ENCODE measurements at places on chromosomes 5 and 9. TPM values are rescaled to one million over a fixed set of nuclear protein-coding genes. Genes with fewer than 3 reads are reported as not detected.

TENT4A gene
- 29.6 TPM for total RNA-seq

IFNA1 gene
- not detected for total RNA-seq

CRHBP gene
- total RNA-seq = 0.10 TPM

INSYN2B gene
- 0.28 TPM for total RNA-seq

ERAP2 gene
- 15.5 TPM for total RNA-seq

PCDHGA6 gene
- total RNA-seq = 0.59 TPM

GABRA1 gene
- not detected for total RNA-seq

TOPORS gene
- total RNA-seq = 21.2 TPM

FCN2 gene
- not detected for total RNA-seq

CTSV gene
- total RNA-seq = 27.1 TPM

NMUR2 gene
- not detected for total RNA-seq

GADD45G gene
- 1.2 TPM for total RNA-seq

PDE6A gene
- 0.33 TPM for total RNA-seq

SH3TC2 gene
- total RNA-seq = 0.33 TPM

SYK gene
- total RNA-seq = 0.28 TPM

NTRK2 gene
- 0.23 TPM for total RNA-seq

DNA sequence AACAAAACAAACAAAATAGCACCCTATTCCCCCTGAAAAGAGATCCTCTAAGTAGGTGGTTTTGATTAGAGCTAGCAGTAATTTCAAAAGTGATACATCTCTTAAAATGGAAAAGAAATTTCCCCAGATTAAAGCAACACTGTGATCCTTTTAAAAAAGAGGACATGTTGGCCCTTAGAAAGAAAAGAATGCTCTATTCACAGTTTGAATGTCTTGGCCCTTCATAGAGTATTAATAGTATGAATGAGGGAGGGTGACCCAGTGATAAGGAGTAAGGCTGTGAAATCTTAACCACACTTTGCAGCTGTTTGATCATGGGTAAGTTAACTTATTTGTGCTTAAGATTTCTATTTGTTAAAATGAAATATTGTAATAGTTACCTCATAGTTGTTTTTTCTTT lies 467.7 kb upstream of the MEF2C start:
- no peak for DNase-seq

GRCh38 chr9:100477241-100477640 lies 4.3 kb downstream of the TMEFF1 start:
- DNase-seq = no peak

GRCh38 chr5:172664018-172664417 lies 23.0 kb downstream of the NEURL1B start:
- DNase-seq = no peak

DNA sequence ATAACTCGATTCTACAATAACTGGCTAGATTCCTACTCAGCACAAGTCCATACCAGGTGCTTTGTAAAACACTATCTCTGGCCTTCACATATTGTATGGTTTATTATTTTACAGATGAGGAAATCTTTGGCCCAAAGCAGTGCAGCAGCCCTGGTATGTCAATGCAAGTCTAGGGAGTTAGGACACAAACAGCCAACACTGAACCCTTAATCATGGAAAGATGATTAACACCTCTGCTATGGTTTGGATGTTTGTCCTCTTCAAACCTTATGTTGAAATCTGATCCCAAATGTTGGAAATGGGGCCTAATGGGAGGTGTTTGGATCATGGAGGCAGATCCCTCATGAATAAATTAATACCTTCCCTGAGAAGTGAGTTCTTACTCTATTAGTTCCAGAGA lies 76.6 kb downstream of the MAPKAP1 start:
- DNase-seq = no peak

DNA sequence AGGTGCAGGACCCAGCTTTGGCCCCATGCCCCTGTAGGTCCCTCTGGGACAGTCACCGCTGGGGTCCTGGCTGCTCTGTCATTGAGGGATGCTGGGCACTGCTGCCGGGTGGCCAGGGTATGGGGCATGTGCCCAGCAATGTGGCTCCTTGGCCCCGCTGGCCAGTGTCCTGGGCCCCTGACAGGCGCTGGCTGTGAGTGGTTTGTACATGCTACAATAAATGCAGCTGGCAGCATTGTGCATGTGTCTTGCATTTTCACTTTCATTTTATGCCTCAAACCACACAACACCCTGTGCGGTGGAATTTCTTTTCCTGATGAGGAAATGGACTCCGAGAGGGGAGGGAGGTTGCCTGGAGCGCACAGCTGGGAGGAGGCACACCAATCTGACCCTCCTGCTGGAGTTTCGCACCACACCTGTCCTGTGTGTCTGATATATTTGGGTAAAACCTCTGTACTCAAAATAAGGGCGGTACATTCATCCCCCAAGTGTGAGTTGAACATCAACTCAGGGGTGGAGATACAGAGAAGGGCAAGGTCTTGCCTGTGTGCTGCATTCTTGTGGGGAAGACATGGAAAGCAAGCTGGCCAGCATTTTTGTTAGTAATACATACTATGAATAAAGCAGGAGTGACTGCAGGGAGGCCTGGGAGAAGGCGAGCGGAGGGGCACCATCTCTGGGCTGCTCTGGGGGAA lies 11.7 kb downstream of the TSPAN17 start:
- no peak for DNase-seq

DNA sequence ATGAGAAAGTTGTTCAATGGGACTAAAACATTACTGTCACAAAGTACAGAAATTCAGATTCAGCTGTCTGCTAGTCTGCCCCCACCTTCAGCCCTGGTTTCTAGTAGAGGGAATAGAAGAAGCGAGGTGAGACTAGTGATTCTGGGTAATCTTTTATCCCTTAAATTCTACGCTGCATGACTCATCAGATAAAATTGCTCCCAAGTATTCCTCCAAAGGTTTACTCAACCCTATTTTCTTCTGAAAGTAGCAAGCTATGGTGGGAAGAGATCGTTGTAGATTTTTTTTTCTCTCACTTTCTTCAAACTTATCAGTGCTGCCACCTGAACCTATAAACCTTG lies 318.9 kb upstream of the RIOK2 start:
- no peak for DNase-seq

- no peak for DNase-seq
These were observed 51.0 kb downstream of the GNAQ start for GRCh38 chr9:77980622-77981021.

- DNase-seq = no peak
These were observed 143.1 kb upstream of the NR4A3 start for GRCh38 chr9:99678566-99678965.

DNA sequence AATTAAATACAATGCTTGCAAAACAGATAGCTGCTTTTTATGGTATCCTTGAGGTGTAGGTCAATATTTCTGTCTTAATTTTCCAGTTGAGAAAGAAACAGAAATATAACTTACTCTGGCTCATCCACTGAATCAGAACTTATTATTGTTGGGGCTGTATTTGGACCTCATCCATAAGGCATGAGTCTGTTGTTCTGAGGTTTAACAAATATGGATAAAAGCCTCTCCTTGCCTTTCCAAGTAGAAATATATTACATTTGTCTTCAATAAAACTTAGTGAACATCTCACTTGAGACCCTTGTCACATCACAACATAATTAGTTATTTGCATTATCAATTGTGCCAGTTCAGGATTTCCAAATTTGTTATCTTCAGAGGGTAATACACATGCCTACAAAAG lies 525.8 kb downstream of the AGTPBP1 start:
- DNase-seq = no peak

DNA sequence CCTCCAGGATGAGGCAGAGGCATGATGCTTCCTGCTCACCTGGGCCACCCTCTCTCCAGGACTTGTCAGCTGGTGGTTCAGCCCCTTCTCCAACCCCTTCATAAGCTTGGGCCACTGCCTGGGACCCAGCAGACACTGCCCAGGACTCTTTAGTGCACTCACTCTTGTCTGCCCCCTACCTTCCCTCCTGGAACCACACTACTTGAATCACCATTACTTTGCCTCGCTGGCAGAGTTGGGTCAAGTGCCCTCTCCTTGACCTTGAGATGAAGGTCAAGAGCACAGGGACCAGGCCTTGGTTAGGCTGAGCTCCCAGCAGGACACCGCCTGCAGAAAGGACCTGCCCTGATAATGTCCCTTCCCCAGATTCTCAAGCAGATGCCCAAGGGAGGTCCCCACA lies 8.5 kb upstream of the ENDOG start:
- no peak for DNase-seq

- DNase-seq = no peak
These were observed 167.0 kb upstream of the PIK3R1 start for GRCh38 chr5:68048516-68048915.

- no peak for DNase-seq
These were observed 146.6 kb upstream of the TUT7 start for GRCh38 chr9:86500667-86501435.

DNA sequence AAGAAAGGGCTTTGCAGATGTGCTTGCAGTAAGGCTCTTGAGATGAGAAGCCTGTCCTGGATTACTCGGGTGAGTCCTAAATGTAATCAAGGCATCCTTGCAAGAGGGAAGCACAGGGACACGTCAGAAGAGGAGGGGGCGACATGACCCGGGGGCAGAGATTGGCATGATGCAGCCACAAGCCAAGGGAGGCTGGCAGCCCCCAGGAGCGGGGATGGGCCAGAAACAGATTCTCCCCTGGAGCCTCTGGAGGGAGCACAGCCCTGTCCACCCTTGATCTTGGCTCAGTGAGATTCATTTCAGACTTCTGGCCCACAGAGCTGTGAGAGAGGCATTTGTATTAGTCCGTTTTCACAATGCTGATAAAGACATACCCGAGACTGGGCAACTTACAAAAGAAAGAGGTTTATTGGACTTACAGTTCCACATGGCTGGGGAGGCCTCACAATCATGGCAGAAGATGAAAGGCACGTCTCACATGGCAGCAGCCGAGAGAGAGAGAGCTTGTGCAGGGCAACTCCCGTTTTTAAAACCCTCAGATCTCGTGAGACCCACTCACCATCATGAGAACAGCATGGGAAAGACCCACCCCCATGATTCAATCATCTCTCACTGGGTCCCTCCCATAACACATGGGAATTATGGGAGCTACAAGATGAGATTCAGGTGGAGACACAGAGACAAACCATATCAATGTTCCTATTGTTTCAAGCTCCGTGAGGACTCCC lies 76.1 kb downstream of the ADAMTS2 start:
- no peak for DNase-seq

GRCh38 chr5:16518606-16519005 lies 53.0 kb upstream of the ZNF622 start:
- no peak for DNase-seq

DNA sequence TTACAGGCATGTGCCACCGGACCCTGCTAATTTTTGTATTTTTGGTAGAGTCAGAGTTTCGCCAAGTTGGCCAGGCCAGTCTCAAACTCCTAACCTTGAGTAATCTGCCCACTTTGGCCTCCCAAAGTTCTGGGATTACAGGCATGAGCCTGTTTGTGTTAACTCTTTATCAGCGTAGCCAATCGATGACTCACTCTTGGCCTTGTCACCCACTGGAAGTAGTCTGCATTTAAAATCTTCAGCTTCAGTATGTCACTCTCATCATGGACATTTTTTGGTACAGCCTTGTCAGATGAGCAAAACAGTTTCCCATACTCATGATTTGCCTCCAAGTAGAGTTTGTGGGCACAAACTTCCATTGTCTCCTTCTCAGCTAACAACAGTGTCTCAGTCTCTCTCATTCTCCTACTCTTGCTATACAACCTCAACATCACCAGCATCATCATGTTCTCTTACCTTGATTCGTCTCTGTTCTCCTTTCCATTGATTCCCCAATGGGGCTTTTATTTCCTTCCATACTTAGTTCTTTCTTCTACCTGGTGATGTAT lies 22.5 kb downstream of the MUSK start:
- DNase-seq = no peak

DNA sequence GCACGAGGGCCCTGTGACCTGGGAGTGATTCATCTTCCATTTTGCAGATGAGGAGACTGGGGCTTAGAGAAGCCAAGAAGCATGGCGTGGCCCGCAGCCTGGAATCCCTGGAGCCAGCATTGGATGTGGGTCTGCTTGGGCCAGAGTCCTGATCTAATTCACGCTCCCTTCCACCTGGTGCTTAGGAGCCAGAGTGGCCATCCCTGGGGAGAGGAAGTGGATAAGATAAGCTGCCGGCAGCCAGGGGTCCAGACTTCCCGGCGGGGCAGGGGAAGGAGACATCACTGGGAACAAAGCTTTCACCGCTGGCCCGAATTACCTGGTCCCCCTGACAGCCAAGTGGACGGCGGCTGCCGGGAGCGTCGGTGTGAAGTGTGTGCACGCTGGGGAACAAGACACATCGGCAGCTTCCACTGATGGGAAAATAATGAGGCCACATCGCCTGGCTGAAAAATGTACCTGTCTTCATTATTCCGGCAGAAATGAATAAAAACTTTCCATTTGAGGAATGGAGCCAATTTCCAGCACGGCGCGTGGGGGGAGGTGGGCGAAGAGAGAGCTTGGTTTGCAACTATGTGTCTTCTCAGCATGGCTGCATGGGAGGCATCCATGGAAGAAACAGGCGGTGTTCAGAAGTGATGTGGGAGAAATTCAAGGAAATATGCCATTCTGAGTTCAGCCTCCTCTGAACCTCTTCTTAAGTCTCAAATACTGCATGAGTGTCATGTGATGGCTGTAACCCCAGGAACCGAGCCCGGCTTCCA lies 78.5 kb downstream of the OLFM1 start:
- DNase-seq = no peak

DNA sequence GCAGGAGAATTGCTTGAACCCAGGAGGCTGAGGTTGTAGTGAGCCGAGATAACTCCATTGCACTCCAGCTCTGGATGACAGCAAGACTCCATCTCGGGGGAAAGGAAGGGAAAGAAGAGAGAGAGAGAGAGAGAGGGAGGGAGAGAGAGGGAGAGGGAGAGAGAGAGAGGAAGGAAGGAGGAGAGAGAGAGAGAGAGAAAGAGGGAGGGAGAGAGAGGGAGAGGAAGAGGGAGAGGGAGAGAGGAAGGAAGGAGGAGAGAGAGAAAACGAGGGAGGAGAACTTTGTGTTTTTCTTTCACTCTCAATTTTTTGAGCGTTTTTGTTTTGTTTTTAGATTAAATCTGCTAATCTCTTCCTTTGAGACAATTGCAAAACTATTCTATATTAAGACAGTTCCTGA lies 46.9 kb downstream of the SPEF2 start:
- no peak for DNase-seq

DNA sequence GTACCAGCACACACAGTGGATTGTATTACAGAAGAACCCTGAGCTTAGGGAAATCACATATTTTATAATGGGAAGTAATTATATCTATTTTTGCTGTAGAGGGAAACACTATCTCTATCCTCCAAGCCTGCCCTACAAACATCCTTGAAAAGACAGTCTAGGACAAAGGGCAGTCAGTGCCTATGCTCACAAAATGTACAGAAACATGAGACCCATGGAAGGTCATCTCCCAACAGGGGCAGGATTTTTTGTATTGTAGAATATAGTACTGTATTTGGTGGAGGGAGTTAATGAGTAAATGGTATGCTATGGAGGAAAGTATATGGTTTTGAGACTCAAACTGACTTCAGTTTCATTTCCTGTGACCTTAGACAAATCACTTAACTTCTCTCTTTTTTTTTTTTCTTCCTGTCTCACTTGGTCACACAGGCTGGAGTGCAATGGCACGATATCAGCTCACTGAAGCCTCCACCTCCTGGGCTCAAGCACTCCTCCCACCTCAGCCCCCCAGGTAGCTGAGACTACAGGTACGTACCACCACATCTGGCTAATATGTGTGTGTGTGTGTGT lies 5.8 kb upstream of the RAB14 start:
- no peak for DNase-seq

GRCh38 chr9:122219856-122220672 lies 8.7 kb downstream of the LHX6 start:
- no peak for DNase-seq
